MCF 10A (cell line): ENCODE measurements at places on chromosomes 6 and 20.

GRCh38 chr6:17721671-17722070 lies 14.9 kb upstream of the NUP153 start:
- no peak for DNase-seq

- DNase-seq = no peak
Observed at GRCh38 chr20:46058599-46059281, 29.7 kb downstream of the SLC12A5 start.

DNA sequence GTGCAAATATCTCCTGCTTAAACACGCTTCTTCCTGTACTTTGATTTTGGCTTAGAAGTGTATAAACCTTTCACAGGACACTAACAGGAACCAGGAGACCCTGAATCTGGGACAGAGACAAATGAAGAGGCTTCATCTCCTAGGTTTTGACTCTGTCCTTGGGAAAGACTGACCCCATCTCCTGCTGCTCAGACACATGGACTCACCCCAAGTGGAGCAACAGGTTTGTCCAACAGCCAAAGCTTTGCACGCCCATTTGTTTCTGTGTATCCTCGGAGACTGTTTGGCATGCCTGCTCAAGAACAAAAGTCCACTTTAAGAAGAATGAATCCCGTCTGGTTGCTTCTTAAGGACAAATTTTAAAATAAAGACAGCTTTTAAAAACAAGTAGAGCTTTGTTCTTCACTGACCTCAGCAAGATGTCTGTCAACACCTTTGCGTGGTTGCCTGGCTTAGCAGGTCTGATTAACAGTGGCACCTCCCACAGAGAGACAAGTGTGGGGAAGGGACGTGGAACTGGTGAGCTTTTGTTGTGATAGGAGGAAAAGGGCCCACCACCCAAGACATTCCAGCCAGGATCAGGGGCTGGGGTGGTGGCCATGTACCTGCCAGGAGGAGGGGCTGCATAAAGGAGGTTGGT lies 202.6 kb downstream of the SOD2 start:
- DNase-seq = no peak

DNA sequence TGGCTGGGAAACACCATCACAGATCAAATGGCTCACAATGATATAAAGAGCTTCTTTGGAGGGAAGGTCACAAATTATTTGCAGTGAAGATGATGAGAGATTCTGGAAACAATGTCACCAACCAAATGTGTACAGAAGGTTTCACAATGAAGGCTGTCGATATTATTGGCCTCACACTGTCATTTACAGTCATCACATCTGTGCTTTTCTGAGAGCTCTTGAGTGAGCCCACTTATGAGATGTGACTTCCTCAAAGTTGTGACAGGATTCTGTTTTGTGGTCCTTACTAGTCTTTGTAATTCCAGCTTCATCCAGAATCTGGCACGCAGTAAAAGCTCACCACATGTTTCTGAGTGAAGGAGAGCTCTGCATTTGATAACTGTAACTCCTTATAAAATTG lies 133.6 kb downstream of the LMBRD1 start:
- no peak for DNase-seq

DNA sequence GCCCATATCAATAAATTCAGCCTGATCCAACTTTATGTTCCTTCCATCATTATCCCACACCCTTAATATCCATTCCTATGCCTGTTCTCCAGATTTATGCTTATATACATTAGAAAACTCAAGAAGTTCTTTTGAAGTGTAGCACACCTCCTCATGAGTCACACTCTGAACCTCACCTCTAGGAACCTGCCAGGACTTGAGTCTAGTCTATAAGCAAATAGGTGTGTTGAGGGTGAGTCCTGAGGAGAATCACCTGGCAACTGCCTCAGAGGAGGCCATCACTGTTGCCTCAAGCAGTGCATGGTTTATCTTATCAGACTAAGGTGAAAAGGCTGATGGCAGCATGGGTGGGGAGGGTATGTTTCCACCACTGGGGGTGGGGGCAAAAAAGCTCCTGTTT lies 496.7 kb downstream of the C6orf118 start:
- DNase-seq = peak; percentile 69

DNA sequence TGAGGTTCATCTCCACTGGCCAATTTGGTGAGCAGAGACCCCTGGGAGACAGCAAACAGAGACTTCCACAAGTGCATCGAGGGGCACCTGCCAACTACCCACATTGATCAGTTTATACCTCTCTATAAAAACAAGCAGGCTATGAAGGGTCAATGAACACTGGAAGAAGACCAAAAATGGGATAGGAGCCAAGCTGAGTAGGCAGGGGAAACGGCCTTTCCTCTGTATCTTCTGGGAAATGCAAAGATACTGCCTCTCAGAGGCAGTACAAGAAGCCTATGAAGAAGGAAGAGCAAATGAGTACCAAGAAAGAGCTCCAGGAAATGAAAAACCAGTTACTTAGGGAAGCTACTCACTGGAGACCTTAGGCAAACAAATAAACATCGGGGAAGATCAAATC lies 247.7 kb downstream of the GMDS start:
- no peak for DNase-seq
